Left ventricle myocardium inferior (tissue), 1 donor: ENCODE measurements at places on chromosomes 6 and 20. TPM values are rescaled to one million over a fixed set of nuclear protein-coding genes. Genes with fewer than 3 reads are reported as not detected.

RUNX2 gene
- 0.38 TPM for total RNA-seq

TMEM14A gene
- total RNA-seq = 10.9 TPM

TRIM31 gene
- not detected for total RNA-seq

COL12A1 gene
- 12.2 TPM for total RNA-seq

ARMC12 gene
- not detected for total RNA-seq

TMC2 gene
- not detected for total RNA-seq

CTCFL gene
- total RNA-seq = not detected

QKI gene
- total RNA-seq = 449 TPM

SLC52A3 gene
- total RNA-seq = 2.3 TPM

SUMO4 gene
- 0.27 TPM for total RNA-seq

PRR18 gene
- not detected for total RNA-seq

SCAND1 gene
- 40.0 TPM for total RNA-seq

ZNF165 gene
- 0.55 TPM for total RNA-seq

SPTLC3 gene
- 9.0 TPM for total RNA-seq
